ENCODE measurements at places on chromosomes 11 and 22. TPM values are rescaled to one million over a fixed set of nuclear protein-coding genes. Genes with fewer than 3 reads are reported as not detected.

The ANKK1 gene
- polyA plus RNA-seq, result 0.22 TPM

The FJX1 gene
- polyA plus RNA-seq, result 0.79 TPM

The ANO9 gene
- 84.7 TPM for polyA plus RNA-seq

The SEPTIN5 gene
- 2.2 TPM for polyA plus RNA-seq

The KBTBD3 gene
- 2.9 TPM for polyA plus RNA-seq

The MYBPC3 gene
- polyA plus RNA-seq, result not detected

The PLA2G6 gene
- polyA plus RNA-seq, result 21.6 TPM

The OR52E6 gene
- polyA plus RNA-seq, result not detected

DNA sequence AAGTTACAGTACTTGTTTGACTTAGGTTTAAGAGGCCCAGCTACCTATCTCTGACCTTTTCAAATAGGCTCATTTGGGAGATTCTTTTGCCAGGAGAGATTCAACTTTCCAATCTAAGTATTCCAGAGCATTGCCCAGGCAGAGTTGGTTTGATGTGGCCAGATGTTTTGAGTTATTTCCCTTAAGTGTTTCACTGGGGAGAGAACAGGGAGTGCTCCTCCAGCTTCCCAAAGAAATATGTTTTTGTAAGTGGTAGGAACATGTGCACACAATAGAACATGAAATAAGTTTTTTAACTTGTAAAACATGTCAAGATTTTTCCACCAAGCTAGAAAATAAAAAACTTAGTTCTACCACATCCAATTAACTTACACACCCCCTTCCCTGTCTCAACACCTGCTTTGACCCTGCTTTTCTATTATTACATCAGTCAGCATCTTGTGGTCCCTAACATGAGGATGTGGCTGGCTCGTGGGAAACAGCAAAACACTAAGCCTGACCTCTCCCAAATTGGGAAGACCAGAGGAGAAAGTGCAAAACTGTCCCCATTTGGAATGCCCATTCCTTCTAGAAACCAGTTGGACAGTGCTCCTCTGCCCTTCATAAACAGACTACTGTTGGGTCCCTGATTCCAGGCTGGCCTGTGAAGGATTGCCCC, 70.4 kb upstream of the RASSF10 start:
- peaks cover 5% of the 10 kb centered on the region for H3K36me3 ChIP-seq
- no peaks in the 10 kb centered on the region for H3K27me3 ChIP-seq
- no peaks in the 10 kb centered on the region for H3K4me1 ChIP-seq
- no peak overlapping the region for H3K4me3 ChIP-seq

GRCh38 chr11:678297-678696, 16.7 kb downstream of the DEAF1 start:
- no peaks in the 10 kb centered on the region for H3K27me3 ChIP-seq
- no peaks in the 10 kb centered on the region for H3K4me1 ChIP-seq
- DNase-seq, result no peak
- no peak overlapping the region for H3K4me3 ChIP-seq

- DNase-seq, result no peak
- no peaks in the 10 kb centered on the region for H3K4me1 ChIP-seq
- no peaks in the 10 kb centered on the region for H3K27me3 ChIP-seq
- no peak overlapping the region for H3K4me3 ChIP-seq
- no peak overlapping the region for H3K27ac ChIP-seq
- H3K36me3 ChIP-seq, result no peaks in the 10 kb centered on the region
Measured at GRCh38 chr11:58067685-58068084, 36.9 kb downstream of the OR6Q1 start.

DNA sequence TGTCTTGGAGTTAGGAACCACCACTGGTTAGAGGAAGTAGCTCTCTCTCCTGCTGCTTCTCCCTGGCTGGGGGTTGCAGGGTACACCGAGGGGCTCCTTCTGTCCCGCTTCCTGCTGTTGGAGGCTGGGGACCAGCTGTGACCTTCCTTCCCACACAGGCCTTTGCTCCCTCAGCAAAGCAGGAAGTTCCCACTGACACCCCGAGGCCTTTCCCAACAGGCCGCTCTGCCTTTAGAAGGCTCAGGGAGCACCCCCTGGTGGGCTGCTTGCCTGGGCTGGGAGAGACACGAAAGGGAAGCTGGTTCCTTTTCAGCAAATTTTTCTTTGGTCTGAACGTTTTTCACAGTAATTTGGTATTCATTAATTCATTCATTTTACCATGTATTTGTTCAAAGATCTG, 527.9 kb upstream of the B3GAT1 start:
- no peak overlapping the region for H3K4me3 ChIP-seq
- no peaks in the 10 kb centered on the region for H3K27me3 ChIP-seq
- H3K27ac ChIP-seq, result no peak overlapping the region
- H3K36me3 ChIP-seq, result no peaks in the 10 kb centered on the region
- DNase-seq, result peak; percentile 65

DNA sequence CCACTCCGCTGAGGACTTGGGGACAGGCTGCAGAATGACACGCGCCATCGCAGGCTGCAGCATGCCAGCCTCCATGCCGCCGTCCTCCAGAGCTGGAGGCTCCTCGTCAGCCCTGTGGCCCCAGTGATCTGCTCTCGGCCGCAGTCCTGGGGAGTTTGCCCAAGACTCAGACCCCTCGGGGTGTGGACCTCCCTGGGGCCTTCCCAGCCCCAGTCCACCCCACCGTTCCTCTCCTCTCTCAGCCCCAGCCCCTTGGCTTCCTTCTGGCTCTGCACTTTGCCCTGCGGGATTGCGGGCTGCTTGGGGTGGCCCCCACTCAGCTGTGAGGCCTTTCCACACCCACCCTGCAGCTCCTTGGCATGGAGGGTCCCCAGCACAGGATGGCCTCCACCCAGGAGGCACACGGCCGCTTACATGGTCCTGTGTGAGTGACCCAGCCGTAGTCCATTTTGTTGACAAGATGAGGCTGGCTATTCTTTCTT, 414.9 kb downstream of the TBC1D22A start:
- no peaks in the 10 kb centered on the region for H3K4me1 ChIP-seq
- H3K36me3 ChIP-seq, result no peaks in the 10 kb centered on the region
- H3K27ac ChIP-seq, result no peak overlapping the region
- no peak overlapping the region for H3K4me3 ChIP-seq

DNA sequence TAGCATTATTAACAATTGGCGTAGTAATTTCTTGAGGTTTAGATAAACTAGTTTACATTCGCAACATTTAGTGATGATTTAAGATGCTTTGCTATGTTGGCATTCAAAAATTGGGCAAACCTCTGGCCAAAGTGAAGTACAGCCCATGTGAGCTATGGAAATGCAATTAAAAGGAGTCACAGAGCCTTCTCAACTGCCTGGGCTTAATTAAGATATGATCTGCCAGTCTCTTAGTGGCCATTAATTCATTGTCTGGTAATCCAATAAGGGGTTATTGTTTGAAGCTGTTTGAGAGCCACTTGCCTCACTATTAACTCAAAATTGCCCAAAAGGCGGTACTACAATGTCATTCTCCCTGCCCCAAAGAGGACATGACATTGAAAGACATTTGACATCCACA, 608.9 kb downstream of the NTM start:
- H3K27ac ChIP-seq, result no peak overlapping the region
- DNase-seq, result no peak
- no peaks in the 10 kb centered on the region for H3K27me3 ChIP-seq
- H3K4me1 ChIP-seq, result no peaks in the 10 kb centered on the region

- H3K27me3 ChIP-seq, result no peaks in the 10 kb centered on the region
- H3K4me3 ChIP-seq, result no peak overlapping the region
- H3K4me1 ChIP-seq, result peaks cover 11% of the 10 kb centered on the region
- no peak for DNase-seq
- H3K36me3 ChIP-seq, result no peaks in the 10 kb centered on the region
Measured at GRCh38 chr11:66142370-66143263, 72.5 kb downstream of the PACS1 start.

- peaks cover 11% of the 10 kb centered on the region for H3K4me1 ChIP-seq
- H3K27ac ChIP-seq, result peak overlapping the region; percentile 93
- peaks cover 2% of the 10 kb centered on the region for H3K36me3 ChIP-seq
- H3K27me3 ChIP-seq, result no peaks in the 10 kb centered on the region
- peak; percentile 83 for DNase-seq
- H3K4me3 ChIP-seq, result no peak overlapping the region
Measured at GRCh38 chr11:129846508-129847335, 31.1 kb downstream of the TMEM45B start.

- no peak overlapping the region for H3K4me3 ChIP-seq
- H3K27me3 ChIP-seq, result no peaks in the 10 kb centered on the region
- no peaks in the 10 kb centered on the region for H3K4me1 ChIP-seq
- H3K27ac ChIP-seq, result no peak overlapping the region
- no peak for DNase-seq
Measured at GRCh38 chr11:35483131-35483820, 42.1 kb downstream of the PAMR1 start.

DNA sequence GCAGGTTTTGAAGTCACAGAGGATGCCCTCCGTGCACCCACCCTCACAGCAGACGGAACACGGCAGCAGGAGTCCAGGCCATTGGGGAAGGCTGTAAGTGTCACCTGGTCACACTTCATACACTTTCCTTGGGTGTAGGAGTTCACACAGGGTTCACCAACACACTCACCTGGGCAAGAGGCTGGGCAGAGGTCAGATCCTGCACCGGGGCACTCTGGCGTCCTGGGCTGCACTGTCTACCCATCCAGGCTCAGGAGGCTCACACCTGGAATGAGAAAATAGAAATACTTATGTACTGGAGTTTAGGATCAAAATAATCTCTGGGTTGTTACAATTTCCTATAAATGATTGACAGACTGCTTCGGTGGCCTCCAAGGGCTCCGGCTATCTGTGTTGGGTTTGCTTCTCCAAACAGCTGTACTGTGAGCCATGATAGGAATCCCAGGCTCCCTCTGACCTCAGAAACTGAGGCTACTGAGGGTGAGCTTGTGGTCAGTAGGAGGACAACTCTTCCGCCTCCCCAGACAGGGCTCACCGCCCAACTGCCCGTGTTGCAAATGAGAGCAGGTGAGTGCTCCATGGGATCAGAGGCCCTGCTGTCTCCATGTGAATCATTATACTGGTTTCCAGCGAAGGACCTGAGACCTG, 20.1 kb upstream of the CARS1 start:
- no peak overlapping the region for H3K27ac ChIP-seq
- no peaks in the 10 kb centered on the region for H3K27me3 ChIP-seq
- H3K36me3 ChIP-seq, result no peaks in the 10 kb centered on the region

- H3K4me1 ChIP-seq, result no peaks in the 10 kb centered on the region
- H3K36me3 ChIP-seq, result no peaks in the 10 kb centered on the region
- DNase-seq, result no peak
Measured at GRCh38 chr22:48868554-48868953, 959.1 kb downstream of the BRD1 start.

- no peaks in the 10 kb centered on the region for H3K4me1 ChIP-seq
- peak within 1 kb of the TSS; percentile 86 for H3K27ac ChIP-seq
- no peaks in the 10 kb centered on the region for H3K27me3 ChIP-seq
- peaks cover 85% of the 10 kb centered on the region for H3K36me3 ChIP-seq
Measured at GRCh38 chr11:117199053-117199915, at the start of gene TAGLN. Gene TAGLN (plus strand): TSS chr11:117199370. CDS start chr11:117203014, 3,644 bp downstream.

DNA sequence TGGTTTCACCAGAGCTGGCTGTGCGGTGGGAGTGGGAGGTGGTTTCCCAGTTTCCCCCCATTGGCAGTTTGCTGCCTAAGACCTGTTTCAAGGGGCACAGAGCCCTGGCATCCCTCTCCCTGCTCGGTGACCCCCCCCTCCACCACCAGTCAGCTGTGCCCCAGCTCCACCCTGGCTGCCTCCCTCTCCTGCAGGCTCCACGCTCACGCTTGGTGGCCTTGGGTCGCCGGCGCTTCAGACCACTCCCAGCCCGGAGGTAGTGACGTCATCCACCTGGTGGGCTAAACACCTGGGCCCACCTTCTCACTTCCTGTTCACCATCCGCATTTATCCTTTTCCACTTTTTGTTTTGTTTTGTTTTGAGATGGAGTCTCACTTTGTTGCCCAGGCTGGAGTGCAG, 7.8 kb downstream of the GAL start:
- peaks cover 19% of the 10 kb centered on the region for H3K27me3 ChIP-seq
- H3K4me3 ChIP-seq, result no peak overlapping the region
- H3K36me3 ChIP-seq, result no peaks in the 10 kb centered on the region
- no peak overlapping the region for H3K27ac ChIP-seq
- no peaks in the 10 kb centered on the region for H3K4me1 ChIP-seq

DNA sequence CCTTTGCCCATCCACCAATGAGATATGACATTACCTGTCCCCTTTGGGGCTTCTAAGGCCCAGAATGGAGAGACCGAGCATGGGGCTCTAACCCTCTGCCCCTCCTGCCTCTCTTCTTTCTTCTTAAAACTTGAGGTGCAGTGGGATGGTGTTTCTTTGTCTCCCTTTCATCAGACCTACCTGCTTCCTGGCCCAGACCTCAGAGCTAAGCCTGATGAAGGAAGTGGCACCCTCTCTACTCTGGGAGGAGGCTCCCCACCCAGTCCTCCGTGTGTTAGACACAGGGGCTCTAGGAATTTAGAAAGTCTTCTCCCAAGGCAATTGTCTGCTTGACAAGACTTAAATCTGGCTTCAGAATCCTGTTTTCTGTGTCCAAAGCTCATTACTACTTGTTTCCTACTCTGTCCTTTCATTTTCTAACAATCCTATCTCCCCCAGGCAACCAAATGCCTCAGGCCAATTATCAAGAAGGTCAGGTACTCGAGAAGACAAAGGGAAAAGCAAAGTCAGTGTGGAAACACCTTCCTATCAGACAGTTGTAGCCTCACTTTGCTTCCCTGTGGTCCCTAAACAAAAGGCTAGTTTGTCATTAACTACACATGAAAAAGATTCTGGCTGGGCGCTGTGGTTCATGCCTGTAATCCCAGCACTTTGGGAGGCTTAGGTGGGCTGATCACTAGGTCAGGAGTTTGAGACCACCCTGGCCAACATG, 20.3 kb upstream of the PARVA start:
- no peak overlapping the region for H3K4me3 ChIP-seq
- no peaks in the 10 kb centered on the region for H3K27me3 ChIP-seq
- H3K4me1 ChIP-seq, result peaks cover 8% of the 10 kb centered on the region
- no peak for DNase-seq
- H3K36me3 ChIP-seq, result no peaks in the 10 kb centered on the region

Data from small intestine (tissue), 16 donors.